NCI-H526 treated with DMSO at 0.1 percent for 48 hours (cell line): ENCODE measurements at places on chromosomes 2 and 18.

DNA sequence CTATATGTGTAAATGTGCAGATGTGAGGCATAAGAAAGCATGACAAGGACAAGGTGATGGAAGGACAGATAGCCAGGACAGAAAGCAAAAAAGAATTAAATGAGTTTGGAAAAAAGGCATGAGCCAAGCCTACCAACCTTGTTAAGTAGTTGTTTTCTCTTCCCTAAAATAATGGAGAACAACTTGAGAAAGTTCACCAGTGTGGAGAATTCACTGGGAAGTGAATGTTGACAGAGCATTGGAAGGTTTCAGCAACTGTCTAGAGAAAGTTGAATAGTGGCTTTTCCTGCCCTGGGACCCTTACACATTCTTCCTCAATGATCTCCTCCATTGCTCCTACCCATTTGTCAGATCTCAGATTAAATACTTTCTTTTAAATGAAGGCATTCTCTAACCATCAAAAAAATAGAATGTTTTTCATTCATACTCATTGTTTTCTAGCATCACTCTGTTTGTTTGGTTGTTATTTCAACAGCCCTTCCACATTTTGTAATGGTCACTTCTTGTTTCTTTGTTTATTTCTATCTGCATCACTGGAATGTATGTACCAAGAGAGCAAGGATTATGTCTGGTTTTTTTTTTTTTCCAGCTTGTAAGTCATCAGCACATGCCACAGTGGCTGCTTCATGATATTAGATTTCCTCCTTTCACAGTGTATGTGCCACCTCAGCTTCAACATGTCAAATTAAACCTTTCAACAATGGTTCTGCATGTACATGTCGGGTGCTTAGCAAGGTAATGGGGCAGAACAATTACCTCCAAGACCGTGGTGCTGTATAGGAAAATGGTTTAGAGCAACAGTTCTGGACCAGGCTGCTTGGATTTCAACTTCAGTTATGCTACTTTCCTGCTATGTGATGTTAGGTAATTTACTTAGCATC is 586.0 kb upstream of the VRK2 start:
- no peak for DNase-seq

GRCh38 chr2:47251404-47251675 is 96.2 kb upstream of the STPG4 start:
- no peak for DNase-seq

DNA sequence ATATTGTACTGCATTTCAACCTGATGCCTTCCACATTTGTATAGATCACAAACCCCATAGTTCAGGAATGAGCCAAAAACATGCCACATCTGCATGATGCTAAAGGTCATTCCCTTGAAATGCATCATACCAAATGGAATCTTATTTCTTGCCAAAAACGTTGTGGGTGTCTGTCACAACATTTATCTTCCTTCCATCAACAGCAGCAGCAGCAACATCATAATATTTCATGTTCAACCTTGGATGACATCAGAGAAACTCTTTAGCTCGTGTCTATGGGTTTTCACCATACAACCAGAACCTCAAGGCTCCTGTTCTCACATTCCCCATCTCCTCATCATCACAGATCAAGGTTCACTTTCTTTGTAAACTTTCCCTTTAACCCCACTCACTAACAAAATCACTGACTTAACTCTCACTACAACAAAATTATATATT is 221.3 kb upstream of the CTAGE1 start:
- DNase-seq, result no peak

DNA sequence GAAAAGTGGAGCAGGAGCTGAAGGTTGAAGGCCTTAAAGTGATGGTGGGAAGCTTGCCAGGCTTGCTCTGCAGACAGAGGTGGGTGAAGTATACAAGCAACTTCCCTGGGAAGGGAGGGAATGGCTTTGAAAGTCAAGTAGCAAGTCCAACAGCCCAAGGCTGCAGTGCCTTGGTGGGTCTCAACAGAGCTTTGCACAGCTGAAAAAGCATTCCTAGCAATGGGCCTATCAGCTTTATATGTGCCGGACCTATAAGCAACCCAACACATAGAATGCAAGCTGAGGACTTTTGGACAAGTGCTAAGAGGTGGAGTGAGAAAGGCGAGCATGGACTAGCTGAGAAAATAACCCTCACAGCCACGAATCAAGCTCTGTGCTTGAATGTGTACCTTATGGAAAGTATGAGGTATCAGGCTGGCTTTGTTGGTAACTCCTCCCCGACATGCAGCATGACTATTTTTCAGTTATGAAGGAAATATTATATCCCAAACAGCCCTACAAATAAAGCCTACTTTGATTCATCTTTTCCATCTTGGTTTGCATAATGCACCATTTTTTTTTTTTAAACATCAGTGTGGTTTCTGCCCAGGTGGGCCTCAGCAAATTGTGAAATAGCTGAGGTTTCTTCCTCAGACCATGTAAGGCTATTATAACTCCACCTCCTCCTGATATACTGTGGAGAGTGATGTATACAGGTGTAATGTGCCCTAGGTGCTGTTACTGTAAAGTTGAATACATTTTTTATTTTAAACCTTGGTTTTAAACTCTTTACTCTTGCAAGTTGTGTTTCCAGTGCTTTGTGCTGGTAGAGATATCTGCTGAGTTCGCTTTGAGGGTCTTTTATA is 241.4 kb upstream of the CXCR4 start:
- no peak for DNase-seq

- no peak for DNase-seq
Measured at GRCh38 chr2:23622966-23623675, 238.1 kb downstream of the KLHL29 start.

GRCh38 chr2:50088987-50089386 is 934.7 kb upstream of the FSHR start:
- no peak for DNase-seq

GRCh38 chr2:137865954-137866540 is 98.2 kb upstream of the HNMT start:
- DNase-seq, result peak; percentile 42

- no peak for DNase-seq
Measured at GRCh38 chr2:223896833-223897311, 48.3 kb downstream of the WDFY1 start.
